Stimulated activated CD8-positive, alpha-beta memory T cell treated with anti-CD3 and anti-CD28 coated beads, Interleukin-4, amount 100 ng/mL, for 1 hour (primary cell): ENCODE measurements at places on chromosomes 1 and 21.
A peak's percentile ranks its signal among the peaks of the same experiment; 100 is the strongest.

DNA sequence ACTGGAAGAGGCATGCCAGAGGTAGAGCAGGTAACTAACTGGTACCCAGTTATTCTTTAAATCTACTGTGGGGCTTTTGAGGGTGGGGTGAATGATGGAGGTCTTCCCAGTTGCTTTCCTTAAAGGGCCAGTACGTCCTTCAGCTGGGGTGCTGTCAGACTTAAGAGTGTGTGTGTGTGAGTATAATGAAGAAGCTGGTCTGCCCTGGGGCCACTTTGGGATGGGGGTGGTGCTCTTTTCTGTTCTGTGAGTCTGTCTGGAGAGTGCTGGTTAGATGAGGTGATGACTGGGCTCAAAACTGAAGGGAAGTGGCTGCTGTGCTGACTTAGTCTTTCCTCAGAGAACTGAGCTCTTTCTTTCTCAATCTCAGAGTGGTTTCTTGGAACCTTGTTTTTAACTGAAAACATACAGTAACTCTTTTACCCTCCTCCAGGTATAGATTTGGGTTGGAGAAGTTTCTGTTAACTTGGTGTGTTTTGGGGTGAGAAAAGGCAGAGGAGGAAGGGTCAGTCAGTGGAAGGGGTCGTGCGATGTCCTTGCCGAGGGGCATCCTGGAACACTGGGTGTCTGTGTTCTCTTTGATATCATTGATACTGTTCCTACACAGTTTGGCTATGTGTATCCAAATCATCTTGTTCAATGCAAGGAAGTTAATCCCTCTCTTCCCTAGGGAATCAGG lies 746 bp downstream of the MACF1 start:
- DNase-seq: no peak

DNA sequence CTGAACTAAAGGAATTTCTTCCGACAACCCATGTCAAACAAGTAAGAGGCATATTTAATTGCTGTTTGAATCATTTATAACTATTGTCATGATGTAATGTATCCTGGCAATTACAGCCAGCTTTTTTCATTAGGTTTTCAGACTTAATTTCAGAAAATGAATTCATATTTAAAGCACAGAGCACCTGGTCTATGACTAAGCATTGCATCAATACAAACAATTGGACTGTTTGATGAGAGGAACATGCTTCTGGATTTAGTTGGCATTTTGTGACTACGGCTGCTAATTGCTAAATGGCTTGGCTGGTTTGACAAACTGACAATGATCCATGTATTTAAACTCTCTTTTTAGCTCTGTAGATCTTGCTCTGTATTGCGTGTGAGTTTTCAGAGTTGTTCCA lies 853.4 kb downstream of the NCAM2 start:
- no peak for DNase-seq

GRCh38 chr1:67721650-67722291 lies 36.8 kb downstream of the GADD45A start:
- DNase-seq: no peak

- no peak for DNase-seq
Observed at GRCh38 chr1:19798486-19799229, 1.1 kb downstream of the TMCO4 start.

GRCh38 chr1:100452641-100453040 lies 85.3 kb upstream of the GPR88 start:
- DNase-seq: no peak

DNA sequence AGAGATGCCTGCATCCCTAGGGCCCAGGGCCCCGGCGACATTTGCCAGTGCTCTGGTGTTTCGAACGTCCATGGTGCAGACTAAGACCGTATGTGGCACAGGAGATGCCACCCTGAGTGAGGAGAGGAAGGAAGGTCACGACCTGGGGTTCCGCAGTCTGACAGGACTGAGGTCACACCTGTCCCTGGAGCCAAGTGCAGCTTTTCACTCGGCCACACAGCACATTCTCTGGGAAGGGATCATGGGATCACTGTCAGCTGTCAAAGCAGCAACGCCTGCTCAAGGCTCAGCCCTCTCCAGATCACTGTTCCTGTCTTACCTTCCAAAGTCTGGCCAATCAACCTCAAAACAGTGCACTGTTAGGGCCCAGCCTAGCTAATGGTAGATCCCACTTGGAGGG lies 243.6 kb downstream of the SIPA1L2 start:
- DNase-seq: no peak

GRCh38 chr1:202586018-202586821 lies 124.0 kb downstream of the SYT2 start:
- no peak for DNase-seq

DNA sequence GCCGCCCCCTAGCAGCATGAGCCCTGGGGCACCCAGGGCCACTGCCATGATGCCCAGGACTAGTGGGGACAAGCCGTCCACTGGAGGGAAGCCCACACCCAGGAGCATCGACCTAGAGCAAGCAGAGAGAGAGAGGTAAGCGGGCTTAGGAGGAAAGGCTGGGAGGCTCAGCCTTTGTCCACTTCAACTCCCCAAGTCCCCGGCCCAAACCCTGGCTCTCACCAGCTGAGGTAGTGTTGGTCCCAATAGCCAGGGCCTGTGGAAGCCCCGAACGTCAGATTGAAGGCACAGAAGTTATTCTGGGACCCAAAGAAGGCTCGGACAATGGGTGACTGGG lies 2.4 kb downstream of the GLMP start:
- DNase-seq: no peak

- no peak for DNase-seq
Observed at GRCh38 chr1:94096797-94097549, 24.0 kb downstream of the ABCA4 start.

DNA sequence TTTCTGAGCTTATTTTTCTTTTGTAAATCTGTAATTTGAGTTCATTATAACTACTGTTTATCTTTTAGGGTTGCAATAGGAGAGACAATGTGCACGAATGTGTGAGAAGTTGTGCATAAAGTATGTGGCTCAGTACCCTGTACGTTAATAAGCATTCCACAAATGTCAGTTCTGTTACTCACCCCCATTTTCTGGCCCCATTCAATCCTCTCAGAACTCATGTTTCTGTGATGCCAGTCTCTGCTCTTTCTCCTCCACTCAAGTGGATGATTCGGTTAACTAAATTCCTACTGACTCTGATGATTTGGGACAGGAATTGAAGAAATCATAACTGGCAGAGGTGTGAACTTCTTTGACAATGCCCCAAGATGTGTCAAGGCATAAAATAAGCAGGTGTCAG lies 10.2 kb upstream of the DMRTB1 start:
- no peak for DNase-seq

DNA sequence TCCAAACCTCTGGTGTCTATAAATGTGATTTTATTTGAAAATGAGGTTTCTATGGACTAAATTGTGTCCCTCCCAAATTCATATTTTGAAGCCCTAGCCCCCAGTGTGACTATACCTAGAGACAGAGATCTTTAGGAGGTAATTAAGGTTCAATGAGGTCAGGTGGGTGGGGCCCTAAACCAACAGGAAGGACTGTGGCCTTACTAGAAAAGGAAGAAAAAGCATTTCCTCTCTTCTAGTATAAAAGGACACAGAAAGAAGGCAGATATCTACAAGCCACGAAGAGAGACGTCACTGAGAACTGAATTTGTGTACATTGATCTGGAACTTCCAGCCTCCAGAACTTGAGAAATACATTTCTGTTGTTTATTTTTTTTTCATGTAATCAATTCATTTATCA lies 123.1 kb upstream of the RUNX1 start:
- no peak for DNase-seq

DNA sequence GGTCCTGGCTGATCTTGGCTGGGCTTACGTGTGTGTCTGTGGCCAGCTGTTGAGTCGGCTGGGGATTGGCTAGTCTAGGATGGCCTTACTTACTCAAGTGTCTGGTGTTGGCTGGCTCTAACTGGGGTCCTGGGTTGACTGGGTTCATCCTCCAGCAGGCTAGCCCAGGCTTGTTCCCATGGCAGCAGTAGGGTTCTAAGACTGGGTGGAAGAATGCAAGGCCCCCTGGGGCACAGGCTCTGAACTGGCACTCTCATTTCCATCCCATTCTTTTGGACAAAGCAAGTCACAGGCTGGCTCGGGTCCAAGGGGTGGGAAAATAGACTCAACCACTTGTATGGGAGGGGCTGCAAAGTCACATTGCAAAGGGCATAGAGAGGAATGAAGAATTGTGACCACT lies 7.9 kb upstream of the OPRD1 start:
- no peak for DNase-seq

GRCh38 chr1:91141858-91142257 lies 120.0 kb upstream of the ZNF644 start:
- DNase-seq: no peak

DNA sequence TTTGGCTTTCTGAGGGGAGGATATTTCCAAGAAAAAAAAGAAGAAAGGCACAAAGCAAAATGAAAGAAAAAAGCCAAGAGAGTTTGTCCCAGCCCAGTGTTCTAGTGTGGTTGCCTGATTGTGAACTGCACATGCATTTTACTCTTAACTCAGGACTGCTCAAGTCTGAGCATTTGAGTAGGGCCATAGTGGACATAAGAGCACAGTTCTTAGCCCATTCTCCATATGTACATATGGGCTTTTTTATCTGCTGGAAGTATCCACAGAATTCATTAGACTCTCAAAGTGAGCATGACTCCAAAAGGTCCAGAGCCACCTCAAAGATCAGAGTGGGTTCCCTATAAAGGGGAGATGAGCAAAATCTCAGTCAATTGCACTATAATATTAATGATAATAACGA lies 13.6 kb upstream of the DDX59 start:
- no peak for DNase-seq

GRCh38 chr1:3222042-3222692 lies 153.2 kb downstream of the PRDM16 start:
- no peak for DNase-seq

GRCh38 chr1:210396541-210396940 lies 67.8 kb downstream of the HHAT start:
- no peak for DNase-seq

- no peak for DNase-seq
Observed at GRCh38 chr21:28357743-28358142, 634.9 kb downstream of the LTN1 start.

GRCh38 chr21:40333731-40334130 lies 466.5 kb downstream of the PCP4 start:
- DNase-seq: no peak

GRCh38 chr1:79215311-79215710 lies 208.8 kb upstream of the ADGRL4 start:
- no peak for DNase-seq

DNA sequence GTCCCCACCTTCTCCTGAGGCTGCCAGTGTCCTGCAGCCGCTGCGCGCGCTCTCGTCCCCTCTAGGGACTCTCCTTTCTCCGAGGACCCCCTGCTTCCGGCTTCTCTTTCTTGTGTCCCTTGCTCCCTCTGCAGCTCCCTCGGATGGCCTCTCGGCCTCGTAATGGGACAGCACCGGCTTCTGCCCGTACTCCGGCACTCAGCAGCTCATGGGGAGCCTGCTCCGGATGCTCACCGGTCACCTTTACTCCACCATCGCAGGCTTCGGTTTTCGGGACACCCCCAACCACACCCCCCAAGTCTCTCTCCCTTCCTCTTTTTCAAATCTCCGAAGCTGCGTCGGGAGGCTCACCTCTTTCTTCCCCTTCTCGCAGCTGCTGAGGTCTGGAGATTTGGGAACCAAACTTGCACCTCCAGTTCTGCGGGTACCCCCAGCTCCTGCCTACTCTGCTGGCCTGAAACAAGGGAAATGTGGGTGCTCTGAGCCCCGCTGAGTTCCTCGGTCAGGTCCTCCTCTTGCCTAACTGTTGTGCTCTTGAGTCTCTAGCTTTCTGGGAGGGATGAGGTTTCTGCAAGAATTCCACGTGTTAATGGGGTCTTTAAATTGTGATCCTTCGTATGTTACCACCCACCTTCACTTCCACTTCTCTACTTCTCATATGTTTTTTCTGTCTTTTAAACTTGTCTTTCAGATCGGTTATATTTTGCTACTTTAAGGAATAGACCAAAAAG lies 930 bp downstream of the CDC14A start:
- DNase-seq: peak; percentile 10

GRCh38 chr1:48966583-48966982 lies 189.9 kb upstream of the BEND5 start:
- DNase-seq: no peak

GRCh38 chr1:154999571-155000410 lies 2.8 kb upstream of the ZBTB7B start:
- DNase-seq: no peak

DNA sequence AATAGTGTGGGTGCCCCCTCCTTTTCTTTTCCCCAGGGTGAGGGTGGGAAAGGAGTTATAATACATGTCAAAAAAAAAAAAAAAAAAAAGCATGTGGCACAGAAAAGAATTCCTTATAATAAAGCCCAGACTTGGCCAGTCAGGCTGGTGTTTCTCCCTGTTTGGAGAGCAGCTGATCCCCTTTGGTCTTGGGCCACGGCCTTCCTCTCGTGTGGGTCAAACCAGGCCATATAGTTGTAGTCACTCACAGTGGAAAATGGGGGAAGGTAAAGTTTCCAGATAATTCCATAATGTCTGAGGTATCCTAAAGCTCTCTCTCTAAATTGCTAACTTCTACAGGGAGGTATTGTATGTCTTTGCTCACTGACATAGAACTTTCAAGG lies 22.0 kb downstream of the CLIC6 start:
- no peak for DNase-seq

DNA sequence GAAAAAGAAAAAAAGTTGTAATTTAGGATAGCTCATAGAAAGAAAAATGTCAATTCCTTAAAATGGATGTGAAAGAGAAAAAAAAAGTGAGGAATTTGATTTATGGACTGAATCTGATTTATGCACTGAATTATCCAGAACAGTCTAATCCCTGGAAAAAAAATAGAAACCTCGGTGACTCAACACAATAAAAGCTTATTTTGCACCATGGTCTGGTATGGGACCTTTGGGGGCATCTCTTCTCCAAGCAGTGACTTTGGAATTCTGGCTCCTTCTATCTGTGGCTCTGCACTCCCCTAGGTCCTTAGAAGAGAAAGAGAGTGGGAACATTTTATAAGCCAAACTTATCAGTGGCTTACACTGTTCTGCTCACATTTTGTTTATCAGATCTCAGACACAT lies 471.7 kb upstream of the B3GALT2 start:
- DNase-seq: no peak

DNA sequence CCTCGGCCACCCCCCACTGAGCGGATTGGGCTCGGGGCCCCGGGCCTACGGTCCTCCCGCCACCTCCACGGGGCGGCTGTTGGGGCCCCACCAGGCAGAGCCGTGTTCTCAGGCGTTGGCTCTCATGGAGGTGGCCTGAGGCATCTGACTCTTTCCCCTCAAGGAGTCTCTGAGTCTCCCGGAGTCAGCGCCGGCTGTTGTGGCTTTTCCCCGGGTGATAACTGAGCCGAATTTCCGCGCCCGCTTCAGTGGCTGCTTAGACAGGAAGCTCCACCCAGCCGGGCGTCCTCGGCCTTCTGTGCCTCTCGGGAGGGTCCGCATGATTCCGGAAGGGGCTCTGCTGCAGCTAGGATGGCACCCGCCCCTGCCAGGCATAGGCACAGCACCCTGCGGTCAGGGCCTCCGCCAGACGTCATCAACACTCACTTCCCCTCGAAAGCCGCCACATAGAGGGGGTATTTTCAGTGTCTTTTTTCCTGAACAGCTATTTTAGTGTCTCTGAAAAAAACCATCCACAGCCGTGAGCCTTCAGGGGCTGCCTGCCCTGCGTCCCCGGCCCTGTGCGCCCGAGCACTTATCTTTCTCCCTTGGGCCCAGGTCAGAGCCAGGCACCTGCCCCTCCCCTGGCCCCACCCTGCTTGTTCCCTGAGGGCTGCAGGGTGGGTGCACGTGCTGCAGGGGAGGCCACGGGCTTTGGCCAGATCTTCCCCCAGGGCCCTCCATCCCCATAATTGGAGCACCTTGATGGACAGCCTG lies 72.9 kb downstream of the SKI start:
- DNase-seq: peak; percentile 82
